Activated T-cell treated with anti-CD3 and anti-CD28 coated beads, Interleukin-2, amount 50 U/mL, for 72 hours (primary cell): ENCODE measurements at places on chromosomes 16 and 17. TPM values are rescaled to one million over a fixed set of nuclear protein-coding genes. Genes with fewer than 3 reads are reported as not detected.

The SDR42E1 gene
- total RNA-seq = 13.0 TPM

The TSPOAP1 gene
- 42.3 TPM for total RNA-seq

The CUEDC1 gene
- total RNA-seq = 1.1 TPM

The SCGB1C2 gene
- not detected for total RNA-seq

The PDIA2 gene
- total RNA-seq = not detected

The DDX52 gene
- total RNA-seq = 33.5 TPM

The CCDC144A gene
- 3.1 TPM for total RNA-seq

The CCDC200 gene
- not detected for total RNA-seq

The GNGT2 gene
- total RNA-seq = 24.6 TPM

The PCGF2 gene
- total RNA-seq = 2.7 TPM

DNA sequence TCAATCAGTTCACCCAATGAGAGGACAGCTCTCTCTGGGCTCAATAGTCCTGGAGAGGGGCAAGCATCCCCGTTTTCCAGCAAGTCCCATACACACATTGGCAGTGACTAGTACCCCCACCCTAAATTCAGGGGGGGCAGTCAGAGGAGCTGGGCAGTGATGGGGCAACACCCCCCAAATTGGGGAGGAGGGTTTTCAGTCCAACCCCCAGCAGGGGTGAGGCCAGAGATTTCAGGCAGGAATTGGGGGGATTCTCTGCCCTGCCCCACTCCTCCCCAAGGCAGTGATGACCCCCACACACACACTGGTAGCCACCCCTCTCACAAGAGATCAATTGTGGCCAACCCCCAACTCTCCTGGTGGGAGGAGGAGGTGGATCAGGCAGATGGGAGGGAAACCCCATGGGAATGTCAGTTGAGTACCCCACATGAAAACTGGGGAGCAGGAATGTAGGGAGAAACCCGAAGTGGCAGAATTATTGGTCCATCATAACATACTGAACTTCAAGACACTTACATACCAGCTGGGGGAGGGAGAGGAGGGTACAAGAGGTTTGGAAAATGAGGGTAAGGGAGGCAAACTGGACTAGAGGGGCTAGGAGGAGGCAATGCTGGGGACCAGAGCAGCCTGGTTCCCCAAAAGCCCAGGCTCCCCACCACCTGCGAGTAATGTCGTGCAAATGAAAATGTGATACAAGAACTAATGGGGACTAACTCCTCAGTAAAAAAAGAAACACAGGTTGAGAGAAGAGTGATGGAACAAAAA, 3.1 kb downstream of the VAMP2 start:
- DNase-seq = no peak

DNA sequence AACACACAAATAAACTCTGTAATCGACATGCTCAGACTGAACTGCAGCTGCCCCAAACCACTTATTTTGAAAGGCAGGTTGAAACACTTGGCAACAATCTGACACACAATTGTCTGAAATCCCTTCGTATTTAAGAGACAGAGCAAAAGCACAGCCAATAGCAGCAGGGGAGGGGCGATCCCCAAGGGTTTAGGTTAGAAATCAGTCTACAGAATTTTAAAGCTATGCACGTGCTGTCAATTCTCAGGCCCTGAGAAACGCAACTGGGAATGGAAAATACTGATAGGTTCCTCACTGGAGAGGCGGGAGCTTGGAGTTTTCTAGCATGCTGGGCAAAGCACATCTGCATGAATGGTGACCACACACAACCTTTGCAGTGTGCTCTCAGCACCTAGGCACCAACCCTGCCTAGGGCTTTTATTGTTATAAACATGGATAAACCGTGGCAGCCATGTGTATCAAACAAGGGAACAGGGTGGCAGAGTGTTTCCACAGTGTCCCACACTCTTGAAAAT, 168.0 kb downstream of the AATF start:
- no peak for DNase-seq

DNA sequence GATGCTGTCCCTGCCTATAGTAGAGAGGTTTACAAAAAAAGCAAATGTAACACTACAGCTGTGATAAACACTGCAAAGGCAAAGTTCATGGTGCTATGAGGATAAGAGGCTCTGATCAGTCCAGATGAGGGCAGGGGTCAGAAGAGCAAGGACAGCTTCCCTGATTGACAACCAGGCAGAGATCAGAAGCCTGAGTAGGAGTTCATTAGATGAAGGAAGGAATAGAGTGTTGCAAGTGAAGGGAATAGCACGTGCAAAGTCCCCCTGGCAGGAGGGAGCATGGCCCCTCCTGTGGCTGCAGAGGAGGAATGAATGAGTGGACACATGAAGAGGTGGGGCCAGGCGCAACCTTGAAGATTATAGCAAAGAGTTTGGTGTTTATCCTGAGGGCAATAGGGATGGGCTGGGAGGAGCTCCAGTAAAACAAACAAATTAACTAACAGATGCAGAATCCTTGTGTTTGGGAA, 208.4 kb upstream of the IRX5 start:
- no peak for DNase-seq

DNA sequence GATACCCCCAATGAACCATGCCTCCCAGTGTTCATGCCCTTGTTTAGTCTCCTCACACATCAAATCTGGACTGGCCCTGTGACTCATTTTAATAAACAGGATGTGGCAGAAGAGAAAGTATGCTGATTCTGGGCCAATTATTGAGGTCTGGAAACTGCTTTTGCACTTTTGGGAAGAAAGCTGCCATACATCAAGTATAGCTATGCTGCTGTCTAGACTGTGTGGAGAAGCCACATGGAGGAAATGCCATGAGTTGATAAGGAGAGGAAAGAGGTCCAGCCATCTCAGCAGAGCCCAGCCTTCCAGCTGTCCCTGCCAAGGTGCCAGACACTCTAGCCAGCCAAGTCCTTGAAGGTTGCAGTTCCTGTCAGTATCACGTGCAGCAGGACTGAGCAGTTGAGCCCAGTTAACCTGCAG, 16.7 kb downstream of the RPRML start:
- no peak for DNase-seq

GRCh38 chr17:32859857-32860525, 16.9 kb downstream of the MYO1D start:
- no peak for DNase-seq

DNA sequence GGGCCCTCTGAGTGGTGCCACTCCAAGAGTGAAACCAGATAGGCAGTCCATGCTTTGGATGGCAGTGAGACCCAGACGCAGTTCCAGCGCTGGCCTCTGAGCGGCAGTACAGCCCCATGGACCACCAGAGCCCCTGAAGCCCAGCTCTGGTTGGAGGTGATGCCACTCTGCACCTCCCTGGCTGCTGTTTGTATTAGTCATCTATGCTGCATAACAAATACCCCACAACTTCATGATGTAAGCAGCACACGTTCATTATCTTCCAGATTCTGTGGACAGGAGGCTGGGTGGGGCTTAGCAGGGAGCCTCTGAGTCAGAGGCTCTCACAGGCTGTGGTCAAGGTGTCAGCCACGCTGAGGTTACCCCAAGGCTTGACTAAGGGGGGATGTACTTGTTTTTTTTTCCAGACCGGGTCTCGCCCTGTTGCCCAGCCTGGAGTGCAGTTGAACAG, 5.1 kb upstream of the NME4 start:
- DNase-seq = peak; percentile 90

DNA sequence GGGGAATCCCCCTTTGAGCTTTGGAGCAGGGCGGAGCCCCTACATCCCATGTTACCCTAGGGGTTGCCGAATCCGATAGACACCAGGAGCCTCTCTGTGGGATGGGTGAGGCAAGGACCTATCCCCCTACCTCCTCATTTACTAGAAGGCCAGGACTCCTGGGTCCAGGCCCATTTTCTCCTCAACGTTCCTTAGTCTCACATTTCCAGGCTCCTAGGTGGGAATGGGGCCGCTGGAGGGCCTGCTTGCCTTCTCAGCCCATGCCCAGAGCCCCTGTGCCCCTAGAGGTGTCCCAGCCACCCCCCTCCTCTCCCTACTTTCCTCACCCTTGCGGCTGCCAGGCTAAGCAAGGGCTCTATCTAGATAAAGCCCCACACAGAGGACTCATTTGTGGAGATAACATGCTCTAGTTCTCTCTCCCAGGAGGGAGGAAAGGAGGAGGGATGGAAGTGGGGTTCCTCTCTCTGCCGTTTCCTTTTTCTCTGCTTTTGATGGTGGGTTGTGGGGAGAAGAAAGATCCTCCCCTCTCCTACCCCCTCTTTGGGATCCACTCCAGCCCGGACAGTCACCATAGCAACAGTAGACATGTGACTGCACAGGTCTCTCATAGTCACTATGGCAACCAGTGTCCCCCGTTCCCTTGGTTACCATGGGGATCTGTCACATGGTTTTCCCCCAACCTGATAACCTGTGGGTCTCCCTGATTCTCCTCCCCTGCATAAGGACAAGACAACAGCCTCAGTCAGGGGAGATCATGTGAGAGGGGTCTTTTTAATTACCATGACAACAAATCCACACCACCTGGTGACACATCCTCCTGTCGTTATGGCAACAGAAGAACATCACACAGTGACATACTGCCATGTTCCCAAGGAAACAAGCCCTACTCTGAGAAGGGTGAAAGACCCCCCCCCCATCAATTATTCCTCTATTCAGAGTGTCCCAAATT, 5.2 kb downstream of the CACNA1G start:
- no peak for DNase-seq

- DNase-seq = peak; percentile 73
Measured at GRCh38 chr16:11396241-11397048, 51.2 kb downstream of the RMI2 start.

GRCh38 chr17:42442196-42442565, 16.5 kb upstream of the ATP6V0A1 start:
- no peak for DNase-seq

DNA sequence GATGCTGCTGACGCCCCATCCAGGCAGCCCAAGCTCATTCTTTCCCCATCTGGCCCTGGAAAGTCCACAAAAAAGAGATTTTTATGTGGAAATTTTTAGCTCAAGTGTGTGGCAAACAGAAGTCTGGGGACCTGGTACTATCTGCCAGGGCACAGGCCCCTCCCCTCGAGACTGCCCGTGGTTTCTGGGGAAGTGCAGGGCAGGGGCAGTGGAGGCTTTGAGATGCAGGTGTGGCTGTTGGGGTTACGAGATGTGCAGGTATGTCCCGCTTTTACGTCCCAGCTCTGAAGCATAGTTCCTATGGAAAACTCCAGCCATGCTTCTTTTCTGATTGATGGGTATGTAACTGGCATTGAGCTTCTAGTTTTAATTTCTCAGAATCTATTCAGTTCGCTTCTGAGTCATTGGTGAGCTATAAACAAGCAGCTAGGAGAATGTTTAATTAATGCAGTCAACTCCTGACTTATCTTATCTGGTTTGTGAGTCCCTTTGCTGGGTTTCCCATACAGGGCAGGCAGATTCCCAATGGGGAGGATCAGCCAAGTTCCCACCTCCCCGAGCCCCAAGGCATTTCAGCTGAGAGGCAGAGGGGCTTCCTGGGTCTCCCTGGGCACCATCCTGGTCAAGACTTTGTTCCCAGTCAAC, 16.2 kb downstream of the TBX4 start:
- DNase-seq = no peak

GRCh38 chr17:74795327-74796020, 19.3 kb upstream of the NAT9 start:
- no peak for DNase-seq

DNA sequence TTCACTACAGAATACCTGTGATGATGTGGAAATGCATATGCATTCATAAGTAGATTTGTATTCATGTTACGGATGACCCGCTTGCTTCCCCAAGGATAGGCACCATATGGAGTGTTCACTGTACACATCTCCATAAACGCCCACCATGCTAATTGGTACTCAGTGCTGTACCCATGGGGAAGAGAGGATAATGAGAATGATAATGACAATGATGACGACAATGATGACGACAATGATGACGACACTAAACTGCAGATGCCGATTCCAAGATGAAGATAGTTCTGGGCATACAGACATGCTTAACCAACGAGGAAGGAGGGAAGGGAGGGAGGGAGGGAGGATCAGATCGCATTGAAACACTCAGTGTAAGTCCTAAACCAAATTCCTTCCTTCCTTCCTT, 26.5 kb upstream of the ZFHX3 start:
- DNase-seq = no peak

- DNase-seq = no peak
Measured at GRCh38 chr17:3189961-3190360, 7.4 kb upstream of the OR1A2 start.

- DNase-seq = no peak
Measured at GRCh38 chr16:67987460-67988160, 7.3 kb upstream of the DPEP3 start.

DNA sequence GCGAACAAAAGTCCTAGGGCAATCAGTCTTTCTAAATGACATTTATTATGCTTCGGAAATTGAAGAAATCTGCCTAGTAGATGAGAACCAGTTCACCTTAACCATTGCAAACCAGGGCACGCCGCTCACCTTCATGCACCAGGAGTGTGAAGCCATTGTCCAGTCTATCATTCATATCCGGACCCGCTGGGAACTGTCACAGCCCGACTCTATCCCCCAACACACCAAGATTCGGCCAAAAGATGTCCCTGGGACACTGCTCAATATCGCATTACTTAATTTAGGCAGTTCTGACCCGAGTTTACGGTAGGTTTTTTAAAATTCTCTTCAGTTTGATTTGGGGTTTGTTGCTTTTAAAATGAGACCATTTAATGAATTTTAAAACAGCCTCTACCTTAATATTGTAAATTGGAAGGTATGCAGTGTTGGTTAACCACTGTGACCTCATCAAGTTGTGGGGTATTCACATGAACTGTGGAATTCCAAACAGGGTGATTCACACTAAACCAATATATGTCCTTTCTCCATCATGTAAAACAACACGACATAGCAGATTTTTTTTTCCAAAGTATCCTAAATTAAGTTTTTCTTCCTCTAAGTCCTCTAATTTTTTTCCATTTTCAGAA, 6.2 kb upstream of the EVI2A start:
- no peak for DNase-seq

DNA sequence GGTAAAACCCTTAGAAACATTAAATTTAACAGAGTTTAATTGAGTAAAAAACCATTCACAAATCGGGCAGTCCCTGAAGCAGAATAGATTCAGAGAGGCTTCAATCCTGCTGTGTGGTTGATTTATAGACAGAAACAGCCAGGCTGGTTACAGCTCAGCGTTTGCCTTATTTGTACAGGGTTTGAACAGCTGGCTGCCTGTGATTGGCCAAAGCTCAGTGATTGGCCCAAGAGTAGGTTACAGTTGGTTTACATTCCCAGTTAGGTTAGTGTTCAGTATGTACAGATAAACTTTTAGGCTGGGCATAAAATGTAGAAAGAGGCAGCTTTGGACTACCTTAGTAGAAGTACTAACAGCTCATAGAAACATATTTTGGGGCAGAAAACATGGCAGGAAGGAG, 210.4 kb upstream of the ELAC2 start:
- DNase-seq = no peak

DNA sequence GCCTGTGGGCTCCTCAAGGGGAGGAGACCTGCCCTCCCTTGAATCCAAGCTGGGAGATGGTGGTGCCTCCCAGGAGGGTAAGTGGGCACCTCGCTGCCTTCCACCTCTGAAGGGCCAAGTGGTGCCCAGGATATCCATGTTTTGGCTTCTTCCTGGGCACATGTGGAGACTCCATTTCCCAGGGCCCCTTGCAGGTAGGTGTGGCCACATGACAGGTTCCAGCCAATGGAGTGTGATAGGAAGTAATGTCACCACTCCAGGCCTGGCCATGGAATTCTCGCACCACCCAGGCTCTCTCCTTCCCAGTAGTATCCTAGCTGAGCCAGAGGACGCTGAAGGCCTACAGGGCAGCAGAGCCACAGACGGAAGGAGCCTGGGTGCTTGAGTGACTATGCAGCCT, 17.6 kb upstream of the PEMT start:
- DNase-seq = no peak
